ENCODE measurements at places on chromosomes 1 and 21.

- no peak for DNase-seq
These were observed 987 bp downstream of the MED8 start for GRCh38 chr1:43388613-43389012.

DNA sequence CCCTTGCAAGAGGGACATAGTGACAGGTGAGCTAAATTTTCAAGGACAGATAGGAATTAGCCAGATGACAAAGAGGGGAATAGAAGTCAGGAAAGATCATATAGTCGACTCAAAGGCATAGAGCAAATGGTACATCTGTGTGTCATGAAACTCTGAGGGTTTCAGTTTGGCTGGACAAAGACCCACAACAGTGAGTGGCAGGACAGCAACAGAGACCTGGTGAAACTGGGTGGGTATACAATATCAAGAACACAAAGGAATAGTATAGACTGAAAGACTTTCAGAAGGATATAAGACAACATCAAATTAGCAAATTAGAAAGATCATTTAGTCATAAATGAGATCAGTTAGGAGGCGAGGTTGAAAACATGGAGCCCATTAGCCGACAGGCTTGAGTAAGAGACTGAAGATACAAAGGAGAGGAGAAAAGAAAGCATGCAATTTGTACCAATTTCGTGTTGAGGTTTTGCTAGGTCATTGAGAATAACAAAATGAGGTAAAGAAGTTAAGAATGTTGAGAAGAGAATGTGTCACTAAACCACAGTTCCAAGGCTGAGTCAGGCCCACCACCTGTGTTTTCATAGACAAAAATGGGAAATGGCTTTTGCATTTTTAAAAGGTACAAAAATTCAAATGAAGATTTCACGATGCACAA is 213.8 kb downstream of the HHIPL2 start:
- no peak for DNase-seq

DNA sequence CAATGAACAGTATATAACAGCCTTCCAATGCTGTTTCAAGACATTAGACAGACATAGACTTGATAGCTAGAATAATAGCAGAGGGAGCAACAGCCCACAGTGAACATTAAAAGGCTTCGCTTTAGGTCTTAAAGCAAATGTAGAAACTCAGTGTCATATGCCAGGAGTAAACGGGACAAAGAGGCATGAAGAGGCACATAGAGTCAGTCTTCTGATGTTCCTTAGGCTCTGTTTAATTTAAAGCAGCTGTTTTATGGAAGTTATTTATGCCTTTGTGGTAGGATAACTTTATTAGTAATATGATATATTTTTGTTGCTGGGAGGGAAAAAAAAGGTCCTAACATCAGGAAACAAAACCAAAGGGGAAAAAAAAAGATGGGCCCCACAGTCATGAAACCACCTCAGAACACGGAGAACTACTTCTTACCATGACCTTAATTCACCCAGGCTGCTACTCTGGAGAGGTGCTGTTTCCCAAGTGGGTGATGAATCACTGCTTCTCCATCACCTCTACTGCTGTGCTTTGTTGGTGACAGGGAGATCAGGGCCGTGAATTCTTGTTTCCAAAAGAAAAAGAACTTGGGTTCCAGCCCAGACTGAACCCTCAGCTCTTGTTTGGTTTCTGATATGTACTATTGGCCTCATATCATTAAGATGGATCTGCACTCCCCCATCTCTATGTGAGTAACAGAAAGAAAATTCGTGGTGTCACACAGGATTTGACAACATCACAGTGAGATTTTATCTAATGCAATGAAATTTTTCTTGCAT is 616.9 kb downstream of the KIF26B start:
- peak; percentile 94 for DNase-seq

DNA sequence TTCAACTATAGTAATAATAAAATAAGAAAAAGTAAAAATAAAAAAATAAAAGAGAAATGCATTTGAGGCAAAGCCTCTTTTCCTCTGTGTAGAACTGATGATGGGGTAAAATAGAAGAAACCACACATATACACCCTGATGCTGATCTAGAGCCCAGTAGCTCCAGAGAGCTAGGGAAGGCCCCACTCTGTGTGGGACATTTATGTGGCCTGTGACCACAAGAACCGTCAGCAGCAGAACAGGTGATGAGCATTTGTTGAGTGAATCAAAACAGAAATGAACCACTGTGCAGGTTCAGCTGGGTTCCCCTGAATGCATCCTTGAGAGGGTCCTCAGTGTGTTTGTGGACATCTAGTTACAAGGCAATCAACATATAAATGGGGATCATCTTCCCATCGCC is 221.8 kb upstream of the HOOK1 start:
- DNase-seq, result no peak

DNA sequence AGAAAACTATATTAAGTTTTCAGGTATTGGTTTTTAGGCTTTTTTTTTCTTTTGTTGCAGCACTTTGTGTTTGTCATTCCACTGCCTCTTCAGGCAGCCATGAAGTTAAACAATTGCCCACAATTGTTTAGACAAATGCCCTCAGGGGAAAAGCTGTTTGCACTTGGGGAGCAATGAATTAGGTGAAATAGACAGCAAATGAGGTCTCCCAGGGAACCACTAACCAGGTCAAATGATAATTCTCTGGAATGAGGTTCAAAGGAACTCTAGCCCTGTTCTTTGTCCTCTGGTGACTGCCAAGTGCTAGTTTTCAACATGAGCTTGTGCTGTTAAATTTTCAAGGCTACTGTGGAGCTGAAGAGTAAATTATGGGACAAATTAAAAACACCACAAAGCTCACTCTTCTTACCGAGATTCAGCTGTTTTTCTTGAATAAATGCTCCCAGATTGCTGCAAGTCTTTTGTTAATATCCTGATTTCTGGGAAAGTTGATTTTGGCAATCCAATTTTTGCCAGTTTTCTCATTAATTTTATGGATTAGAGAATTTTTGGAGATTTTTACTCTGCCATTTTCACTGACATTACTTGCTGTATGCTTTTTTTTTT is 15.1 kb upstream of the MAB21L3 start:
- DNase-seq, result no peak

GRCh38 chr21:41112740-41113692 is 54.9 kb upstream of the BACE2 start:
- DNase-seq, result peak; percentile 75

DNA sequence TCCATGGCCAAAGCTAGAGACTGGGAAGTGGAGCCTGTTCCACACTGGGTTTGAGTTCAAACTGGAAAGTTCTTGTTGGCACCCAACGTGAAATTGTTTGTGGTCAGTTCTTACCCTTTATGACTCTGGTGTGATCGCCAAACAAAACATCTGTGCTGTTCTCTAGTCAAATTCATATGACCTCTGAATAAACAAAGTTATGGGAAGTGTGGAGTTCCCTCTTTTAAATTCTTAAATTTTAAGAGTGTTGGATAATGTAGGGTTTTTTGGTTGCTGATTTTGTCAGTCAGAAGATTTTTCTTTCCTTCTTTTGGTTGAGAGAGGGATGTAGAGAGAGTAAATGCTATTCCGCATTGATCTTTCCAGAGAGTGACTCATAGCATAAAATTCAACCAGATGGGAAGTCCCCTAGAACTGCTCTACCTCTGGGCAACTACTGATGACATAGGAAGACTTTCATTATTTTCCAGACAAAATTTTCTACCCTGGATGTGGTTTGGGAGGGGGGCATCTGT is 36.4 kb downstream of the CHML start:
- DNase-seq, result peak; percentile 53

DNA sequence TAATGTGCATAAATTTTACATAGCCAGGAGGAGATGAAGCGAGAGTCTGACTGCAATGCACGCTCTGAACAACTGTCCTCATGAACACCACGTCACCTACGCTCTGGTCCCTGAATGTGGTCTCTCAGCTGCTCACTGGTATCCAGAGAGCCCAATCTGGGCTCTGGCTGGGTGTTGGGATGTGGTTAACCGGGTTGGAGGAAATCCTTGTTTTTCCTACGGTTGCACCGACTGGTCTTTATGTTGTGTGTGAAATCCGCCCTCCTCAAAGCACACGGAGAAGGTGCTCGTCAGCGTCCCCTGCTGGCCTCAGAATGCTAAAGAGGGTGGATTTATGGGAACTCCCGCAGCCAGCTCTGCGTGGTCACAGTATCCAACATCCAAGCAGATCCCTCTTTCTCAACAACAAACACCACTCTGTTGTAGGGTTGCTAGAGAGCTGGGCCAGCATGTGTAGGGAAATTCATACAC is 51.8 kb upstream of the FAM89A start:
- no peak for DNase-seq

- no peak for DNase-seq
These were observed 196.9 kb upstream of the C8B start for GRCh38 chr1:57162607-57163261.

DNA sequence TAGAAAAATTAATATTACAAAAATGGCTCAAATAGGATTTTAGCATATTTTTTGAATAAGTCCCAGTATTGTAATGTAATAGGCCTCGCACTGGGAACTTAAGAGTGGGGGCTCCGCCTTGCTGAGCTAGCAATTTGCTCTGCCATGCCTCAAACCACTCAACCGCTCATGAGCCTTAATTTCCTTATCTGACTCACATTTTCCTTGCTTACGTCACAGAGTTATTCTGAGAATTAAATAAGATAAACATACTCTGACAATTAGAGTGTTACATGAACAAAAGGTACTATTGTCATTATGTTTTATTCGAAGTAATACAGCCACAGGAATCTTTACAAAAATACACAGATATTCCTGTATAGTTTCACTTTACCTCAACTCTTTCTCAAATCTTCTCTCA is 108.1 kb downstream of the SLC44A5 start:
- no peak for DNase-seq

All from GM04503 (cell line).